CD8-positive, alpha-beta memory T cell (primary cell): ENCODE measurements at places on chromosomes 4 and X. TPM values are rescaled to one million over a fixed set of nuclear protein-coding genes. Genes with fewer than 3 reads are reported as not detected.

HPRT1 gene
- total RNA-seq: 82.4 TPM

UNC5C gene
- total RNA-seq: not detected

TRIM75 gene
- not detected for total RNA-seq

DNA sequence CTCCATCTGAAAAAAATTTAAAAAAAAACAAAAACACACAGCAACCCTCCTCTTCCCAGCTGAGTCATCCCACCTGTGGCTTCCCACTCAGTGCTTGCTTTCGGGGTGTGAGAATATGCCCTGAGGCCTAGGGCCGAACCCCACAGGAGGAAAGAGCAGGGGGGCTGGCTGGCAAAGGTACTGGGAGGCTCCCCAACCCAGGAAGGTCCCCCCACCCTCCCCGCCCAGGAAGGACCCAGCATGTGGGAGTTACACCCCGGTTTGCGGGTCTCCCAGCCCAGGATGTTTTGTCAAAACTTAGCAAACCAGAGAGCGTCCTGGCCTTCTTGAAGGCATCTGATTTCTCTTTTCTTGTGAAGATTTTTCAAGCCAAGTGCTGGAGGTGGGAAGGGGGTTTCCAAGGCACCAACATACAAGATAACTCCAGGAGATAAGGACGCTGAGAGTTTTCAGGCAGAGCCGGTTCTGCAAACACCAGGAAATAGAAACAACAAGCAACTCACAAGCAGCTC is 25.7 kb upstream of the CSF2RA start:
- no peak for DNase-seq

GRCh38 chrX:136198010-136198409 is 50.7 kb downstream of the FHL1 start:
- DNase-seq: no peak

DNA sequence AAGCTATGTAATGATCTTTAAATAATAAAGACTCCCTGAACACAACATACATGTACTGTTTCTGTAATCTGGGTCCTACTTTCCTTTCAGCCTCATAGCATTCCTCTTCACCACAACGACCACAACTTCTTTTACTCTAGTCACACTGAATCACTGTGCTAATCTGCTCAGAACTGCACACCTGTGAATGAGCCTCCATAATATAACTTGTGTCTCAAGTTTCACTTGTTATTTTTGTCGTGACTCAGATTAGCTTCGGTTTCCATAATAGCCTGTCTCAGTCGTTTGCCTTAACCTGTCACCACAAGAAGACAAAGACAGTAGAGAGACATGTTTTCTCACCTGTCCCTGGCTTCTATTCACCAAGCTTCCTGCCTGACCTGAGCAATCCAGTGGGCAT is 61.8 kb downstream of the MAGED1 start:
- no peak for DNase-seq

DNA sequence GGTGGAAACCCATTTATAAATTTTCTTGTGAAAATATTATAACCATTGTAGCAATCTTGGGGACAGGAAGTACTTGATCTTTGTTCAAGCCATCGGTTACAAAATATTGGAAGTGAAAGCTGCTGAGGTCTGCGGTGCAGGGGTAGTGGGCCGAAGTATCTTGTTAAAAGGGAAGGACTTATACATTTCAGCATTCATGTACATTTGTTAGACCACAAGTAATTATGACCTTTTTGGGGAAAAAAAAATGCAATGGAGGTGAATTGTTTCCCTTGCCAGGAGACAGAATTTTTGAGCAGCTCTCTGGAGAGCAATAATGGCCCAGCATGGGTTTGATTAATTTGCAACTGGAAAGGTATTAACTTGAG is 121.3 kb downstream of the EGF start:
- no peak for DNase-seq

GRCh38 chrX:71228063-71228642 is 5.1 kb downstream of the GJB1 start:
- no peak for DNase-seq

DNA sequence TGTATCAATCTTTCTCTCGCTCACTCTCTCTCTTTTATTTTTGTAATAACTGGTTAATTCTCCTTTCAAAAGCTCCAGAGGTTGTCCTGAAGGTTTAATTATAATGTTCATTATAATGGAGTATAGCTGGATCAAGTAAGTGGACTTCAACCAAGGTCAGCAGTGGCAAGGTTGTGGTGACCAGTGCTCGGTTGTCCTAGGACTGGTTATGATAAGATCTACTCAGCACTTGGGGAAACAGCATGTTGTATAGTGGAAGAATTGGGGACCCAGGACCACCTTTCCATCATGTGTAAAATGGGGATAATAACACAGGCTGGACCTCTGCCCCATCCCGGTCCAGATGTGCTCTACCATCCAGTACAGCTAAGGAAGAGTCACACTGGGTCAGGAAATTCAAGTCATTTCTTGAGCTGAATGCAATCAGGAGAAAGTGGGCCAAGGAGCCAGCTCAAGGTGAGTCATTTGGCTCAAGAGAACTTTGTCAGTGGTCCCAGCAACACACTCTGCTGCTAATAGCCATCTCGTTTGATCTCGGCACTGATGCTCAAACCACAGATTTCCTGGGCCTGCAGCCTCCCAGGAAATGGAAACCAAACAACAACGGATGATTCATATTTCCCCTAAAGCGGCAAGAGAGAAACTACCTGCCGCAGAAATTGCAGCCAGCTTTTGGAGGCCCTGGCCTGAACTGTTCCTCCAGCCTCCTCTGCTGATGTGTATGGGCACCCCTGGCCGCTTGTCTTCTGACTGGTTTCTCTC is 123.6 kb upstream of the RBPJ start:
- peak; percentile 56 for DNase-seq

DNA sequence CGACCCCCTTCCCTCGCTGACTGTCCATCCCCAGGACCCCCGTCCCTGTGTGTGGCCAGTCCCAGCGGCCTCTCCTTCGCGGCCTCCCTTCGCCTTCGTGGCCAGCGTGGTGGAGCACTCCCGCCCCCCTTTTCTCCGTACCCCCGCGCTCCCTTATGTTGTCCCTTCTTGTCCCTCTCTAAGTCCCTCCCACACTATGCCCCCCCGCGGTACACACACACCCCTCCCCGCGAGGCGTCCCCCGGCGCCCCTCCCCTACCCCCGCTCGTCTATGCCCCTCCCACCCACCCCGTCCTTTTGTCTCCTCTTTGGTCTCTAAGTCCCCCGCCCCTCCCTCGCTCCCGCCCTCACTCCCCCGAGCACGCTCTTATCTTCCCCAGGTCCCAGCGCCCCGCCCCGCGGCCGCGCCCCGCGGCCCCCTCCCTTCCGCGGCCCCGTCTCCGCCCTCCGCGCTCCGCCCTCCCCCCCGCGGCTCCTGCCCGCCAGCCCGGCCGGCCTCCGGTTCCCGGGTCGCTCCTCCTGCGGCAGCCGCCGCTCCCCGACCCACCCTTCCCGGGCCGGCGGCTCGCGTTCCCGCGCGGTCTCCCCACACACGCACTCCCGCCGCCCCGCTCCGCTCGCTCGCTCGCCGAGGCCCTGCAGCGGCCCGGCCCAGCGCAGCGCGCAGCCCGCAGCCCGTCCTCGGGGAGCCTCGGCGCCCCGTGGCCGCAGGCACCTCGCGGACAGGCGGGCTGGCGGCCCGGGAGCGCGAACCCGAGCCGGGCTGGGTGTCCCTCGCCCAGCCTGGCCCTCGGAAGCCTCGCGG is 26.3 kb downstream of the UTP14A start:
- DNase-seq: peak; percentile 76

GRCh38 chr4:163866728-163867315 is 372.3 kb downstream of the TMA16 start:
- no peak for DNase-seq

DNA sequence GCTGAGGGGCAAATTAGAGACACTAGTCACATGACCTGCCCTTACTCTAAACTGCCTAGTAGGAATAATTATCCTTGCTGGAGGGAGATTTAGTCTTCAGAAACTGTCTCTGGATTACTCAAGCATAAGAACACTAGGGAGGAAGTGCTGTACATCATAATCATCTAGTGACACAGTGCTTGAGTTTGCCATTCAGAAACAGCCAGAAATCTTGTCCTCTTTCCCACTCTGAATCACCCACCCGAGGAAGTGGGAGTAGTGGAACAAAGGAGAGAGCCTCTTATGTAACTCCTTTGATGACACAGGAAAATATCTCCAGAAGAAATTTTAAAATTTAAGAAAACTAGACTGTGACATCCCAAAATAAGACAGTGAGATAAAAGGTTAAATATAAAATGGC is 69.3 kb upstream of the PCDH19 start:
- no peak for DNase-seq

DNA sequence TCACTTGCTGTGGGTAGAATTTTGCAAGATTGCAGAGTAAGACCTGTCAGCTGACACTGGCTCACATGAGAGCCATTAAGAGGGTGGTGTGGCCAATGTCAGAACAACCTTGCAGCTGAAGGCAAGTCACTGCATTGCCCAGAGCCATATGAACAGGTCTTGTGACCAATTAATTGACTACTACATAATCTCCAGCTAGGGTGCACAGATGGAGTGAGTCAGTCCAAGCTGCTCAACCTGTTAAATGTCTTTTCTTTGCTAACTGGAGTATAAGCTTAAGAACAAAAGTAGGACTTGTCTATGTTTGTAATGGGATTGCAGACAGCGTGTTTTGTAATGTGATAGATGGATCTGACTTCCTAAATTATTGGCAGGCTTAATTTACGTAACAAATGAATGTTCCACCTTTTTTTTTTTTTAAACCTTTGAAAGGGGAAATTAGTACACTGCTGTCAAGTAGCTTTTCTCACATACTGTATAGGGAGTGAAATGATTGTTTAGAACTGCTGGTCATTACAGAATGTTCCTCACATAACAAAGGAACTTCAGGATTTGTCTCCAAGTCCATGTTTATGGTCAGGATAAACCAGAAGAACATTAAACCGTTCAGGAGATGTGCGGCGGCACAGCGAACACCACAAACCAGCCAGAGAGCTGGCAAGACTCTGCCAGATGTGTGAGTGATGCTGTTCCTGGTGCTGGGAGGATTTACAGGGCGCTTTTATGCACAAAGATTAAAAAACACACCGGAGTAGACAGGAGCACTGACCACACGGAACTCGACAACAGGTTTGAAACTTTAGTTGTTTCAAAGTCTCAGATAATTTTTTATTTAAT is 37.0 kb downstream of the FNIP2 start:
- no peak for DNase-seq
